Muscle of leg (tissue), 16 donors: ENCODE measurements at places on chromosomes 12 and 14.

- DNase-seq = no peak
Observed at GRCh38 chr14:52073251-52073650, 4.4 kb upstream of the NID2 start.

DNA sequence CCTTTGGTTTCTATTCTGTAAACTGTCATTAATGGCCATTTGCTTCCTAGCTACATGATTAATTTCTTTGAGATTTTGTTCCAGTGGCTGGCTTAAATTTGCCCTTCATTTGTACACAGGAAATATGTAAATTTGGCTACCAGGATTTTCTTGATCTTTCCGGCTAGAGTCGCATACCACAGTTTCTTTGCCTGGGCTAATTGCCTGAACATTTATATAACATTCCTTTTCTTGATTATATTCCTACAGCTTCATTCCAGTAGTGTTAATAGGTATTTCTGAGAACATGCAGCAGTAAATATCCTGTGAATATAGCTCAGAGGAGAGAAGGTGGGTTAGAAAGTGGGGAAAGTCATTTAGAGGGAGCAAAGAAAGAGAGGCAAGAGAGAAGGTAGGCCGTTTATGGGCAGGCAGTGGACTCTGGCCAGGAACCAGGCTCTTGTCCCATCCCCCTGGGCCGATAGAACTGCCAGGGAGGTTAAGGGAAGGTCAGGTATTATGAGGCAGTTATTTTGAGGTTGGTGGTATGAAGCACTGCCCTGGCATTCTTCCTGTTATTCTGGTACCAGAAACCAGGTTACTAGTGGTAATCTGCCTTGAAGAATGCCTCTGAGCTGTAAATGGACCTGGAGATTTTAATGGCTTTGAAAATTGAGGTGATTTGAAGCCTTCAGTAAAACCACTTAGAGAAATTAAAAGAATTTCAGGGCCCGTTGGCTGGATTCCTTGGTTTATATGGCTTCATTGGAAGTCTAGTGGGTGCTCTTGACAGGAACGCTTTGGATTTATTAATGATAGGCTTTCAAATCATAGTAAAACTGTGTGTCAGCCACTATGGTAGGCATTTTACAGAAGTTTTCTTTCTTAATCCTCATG, 4.4 kb downstream of the RNF10 start:
- peak; percentile 53 for DNase-seq

DNA sequence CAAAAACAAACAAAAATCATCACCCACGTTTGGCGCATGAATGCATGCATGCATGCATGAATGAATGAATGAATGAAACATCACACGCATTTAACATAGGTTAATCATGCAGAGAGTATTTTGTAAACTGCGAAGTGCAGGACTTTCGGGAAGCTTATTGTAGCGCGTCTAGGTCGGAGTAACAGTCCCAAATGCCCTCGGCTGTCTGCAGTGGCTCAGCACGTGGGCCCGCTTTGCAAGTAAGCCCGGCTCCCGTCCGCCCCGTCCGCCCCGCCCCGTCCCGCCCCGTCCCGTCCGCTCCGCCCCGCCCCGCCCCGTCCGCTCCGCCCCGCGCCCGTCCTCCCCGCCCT, 263 bp upstream of the IFT81 start:
- DNase-seq = no peak

- no peak for DNase-seq
Observed at GRCh38 chr12:2797721-2798418, 3.1 kb downstream of the FKBP4 start.

- no peak for DNase-seq
Observed at GRCh38 chr12:131841547-131841946, 13.4 kb downstream of the MMP17 start.

DNA sequence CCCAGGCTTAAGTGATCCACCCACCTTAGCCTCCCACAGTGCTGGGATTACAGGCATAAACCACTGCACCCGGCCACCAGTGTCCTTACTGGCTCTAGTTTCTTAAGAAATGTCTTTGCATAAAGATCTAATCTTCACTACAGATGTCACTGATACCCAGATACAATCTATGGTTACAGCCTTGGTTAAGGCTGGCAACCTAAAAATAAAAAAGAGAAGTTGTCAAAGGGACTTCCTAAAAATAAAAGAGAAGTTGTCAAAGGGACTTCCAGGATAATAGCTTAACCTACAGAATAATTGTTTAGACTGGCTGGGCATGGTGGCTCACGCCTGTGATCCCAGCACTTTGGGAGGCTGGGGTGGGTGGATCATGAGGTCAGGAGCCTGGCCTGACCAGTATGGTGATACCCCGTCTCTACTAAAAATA, 27.6 kb downstream of the ETFBKMT start:
- DNase-seq = peak; percentile 43

- DNase-seq = peak; percentile 69
Observed at GRCh38 chr12:50085615-50086072, 502 bp downstream of the SMARCD1 start.

DNA sequence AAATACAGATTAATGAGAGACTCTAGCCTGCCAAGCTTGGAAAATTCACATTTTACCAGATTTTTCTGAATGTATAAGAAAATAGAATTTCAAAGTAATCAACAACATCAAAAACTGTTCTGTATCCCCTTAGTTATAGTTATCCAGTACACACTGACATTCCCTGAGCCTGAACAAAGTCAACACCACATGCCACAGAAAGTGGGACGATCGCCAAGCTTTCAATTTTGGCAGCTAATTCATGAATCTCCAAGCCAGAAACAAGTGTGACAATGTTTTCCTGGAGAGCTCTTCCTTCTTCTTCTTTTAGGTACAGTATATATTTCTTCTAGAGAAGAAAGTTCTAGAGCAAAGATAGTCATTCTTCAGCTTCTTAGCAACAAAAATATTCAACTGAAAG, 290.2 kb downstream of the PRKD1 start:
- peak; percentile 74 for DNase-seq

DNA sequence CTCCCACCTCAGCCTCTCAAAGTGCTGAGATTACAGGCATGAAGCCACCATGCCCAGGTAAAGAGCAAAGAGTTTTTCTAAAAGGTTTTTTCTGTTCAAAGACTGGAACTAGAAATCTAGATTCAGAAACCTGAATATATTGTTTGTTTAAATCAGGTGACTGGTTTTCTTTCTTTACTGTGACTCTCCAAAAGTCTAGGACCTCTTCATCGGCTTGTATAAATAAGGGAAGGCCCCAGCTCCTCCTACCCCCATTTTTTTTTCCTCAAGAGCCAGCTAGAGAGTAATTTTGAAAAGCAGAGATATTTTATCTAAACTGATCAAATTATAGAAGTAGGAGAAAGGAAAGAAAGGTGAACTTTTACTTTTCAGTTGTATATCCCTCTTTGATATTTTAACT, 48.0 kb downstream of the TMEM116 start:
- DNase-seq = no peak
